ENCODE measurements at places on chromosomes 4 and X.
A peak's percentile ranks its signal among the peaks of the same experiment; 100 is the strongest.

DNA sequence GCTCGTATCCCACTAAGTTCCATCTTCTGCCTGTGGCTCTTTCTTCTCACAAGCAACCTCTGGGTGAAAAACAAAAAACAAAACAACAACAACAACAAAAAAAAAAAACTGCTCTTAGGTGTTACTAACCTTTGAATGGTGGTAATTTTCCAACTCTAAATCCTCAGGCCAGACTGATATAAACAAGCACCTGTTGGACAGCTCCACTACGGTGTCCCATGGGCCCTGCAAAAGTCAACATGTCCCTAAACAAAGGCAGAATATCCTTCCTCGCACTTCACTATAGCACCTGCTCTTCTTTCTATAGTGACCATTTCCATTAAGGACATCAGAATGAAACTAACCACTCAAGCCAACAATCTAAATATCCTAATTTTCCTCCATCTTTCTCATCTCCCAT is 54.6 kb upstream of the PARM1 start:
- no peak for DNase-seq

DNA sequence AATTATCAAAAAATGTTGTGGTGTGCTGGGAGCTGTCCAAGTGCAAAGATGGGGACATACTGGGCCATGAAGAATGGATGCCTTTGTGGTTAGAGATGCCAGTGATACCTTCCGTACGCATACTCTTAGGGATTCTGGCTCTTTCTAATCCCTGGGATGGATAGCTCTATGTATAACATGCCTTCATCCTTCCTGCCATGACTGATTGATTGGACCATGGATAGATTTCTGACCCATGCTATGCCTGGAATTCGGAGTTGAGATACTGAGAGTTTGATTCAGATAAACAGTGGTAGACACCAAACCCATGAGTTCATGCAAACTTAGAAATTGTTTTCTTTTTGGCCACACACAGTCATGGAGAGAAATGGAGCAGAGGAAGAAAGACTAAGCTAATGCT is 147.2 kb upstream of the WDFY3 start:
- no peak for DNase-seq

GRCh38 chrX:100083211-100083610 is 326.9 kb downstream of the PCDH19 start:
- DNase-seq: no peak

- DNase-seq: no peak
These were observed 446.2 kb downstream of the FAT4 start for GRCh38 chr4:125760956-125761355.

DNA sequence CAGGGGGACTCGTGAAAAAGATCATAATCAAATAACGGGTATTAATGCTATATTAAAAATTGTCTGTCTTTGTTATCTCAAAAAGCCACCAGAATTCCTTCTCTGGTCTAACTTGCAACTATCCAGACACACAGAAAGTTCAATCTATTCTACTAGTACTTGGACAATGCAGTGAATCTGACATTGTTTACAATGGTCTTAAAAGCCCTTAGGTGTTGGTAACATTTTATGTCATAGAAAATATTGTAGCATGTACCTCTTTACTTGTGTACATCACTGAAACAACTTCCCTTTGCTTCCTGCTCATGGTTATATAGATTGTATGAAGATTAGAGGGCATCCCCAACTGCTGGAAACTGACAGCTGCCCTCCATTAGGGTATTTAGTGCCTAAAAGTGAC is 71.1 kb upstream of the PPP3CA start:
- DNase-seq: no peak

- no peak for DNase-seq
These were observed 40.9 kb upstream of the NYX start for GRCh38 chrX:41406201-41406600.

- no peak for DNase-seq
These were observed 65.6 kb downstream of the BANK1 start for GRCh38 chr4:101856149-101856548.

DNA sequence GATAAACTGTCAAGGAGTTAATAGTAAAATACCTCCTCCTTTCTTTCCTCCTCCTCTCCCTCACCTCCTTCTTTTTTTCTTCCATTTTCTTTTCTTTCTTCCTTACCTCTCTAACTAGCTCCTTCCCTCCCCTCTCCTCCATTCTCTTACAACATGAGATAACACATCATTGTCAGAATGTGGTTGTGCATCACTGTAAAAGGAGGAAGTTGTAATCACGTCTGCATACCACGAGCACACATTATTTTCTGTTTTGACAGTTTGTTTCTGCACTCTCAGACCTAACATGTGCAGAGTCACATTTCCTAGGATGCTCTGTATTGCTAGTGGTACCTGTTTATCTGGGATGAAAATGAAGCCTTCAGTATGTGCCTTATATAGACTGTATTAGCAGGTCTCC is 9.1 kb downstream of the SLIT2 start:
- no peak for DNase-seq

- DNase-seq: no peak
These were observed 65.0 kb downstream of the COQ2 start for GRCh38 chr4:83219344-83220331.

GRCh38 chr4:148814030-148814429 is 371.8 kb upstream of the NR3C2 start:
- DNase-seq: no peak

DNA sequence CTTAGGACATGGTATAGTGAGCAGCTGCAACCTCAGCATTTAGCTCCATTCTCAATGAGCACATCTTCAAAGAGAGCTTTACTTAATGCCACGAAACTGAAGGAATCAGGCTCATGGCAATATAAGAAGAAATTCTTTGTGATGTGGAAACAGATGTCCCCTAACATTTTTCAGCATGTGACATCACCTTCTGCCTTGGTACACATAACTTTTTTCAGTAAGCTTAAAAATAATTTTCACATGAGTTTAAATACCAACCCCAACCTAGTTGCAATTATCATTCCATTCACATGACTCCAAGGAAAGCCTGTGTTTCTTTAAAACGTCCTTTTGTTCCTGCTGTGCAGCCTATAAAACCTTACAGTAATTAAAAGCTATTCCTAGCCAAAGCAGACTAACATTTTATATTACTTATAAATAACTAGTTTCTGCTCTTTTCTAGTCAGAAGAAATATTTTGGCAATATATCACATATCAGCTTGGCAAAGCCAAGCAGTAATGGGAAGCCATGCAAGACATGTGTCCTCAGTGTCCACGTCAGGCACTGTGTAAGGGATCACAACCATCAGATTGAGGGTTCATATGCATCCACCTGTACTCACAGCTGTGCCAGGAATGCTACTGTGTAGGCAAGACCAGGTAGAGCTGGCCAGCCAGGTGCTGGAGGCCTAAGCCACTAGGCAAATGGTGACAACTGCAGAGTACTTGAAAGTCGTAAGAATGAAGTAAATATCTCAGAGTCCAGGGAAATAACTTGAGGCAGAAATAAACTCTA is 466.6 kb downstream of the INPP4B start:
- no peak for DNase-seq

DNA sequence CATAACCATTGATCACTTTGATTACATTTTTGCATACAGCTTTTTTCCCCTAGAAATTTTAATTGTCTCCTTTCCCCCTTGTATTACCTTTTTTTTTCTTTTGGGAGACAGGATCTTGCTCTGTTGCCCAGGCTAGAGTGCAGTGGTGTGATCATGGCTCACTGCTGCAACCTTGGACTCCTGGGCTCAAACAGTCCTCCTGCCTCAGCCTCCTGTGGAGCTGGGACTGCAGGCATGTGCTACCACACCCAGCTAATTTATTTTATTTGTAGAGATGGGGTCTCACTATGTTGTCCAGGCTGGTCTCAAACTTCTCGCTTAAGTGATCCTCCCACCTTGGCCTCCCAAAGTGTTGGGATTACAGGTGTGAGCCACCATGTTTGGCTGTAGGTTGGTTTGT is 47.0 kb downstream of the ZFX start:
- DNase-seq: no peak

- DNase-seq: no peak
These were observed 4.2 kb downstream of the PGM2 start for GRCh38 chr4:37830640-37831039.

DNA sequence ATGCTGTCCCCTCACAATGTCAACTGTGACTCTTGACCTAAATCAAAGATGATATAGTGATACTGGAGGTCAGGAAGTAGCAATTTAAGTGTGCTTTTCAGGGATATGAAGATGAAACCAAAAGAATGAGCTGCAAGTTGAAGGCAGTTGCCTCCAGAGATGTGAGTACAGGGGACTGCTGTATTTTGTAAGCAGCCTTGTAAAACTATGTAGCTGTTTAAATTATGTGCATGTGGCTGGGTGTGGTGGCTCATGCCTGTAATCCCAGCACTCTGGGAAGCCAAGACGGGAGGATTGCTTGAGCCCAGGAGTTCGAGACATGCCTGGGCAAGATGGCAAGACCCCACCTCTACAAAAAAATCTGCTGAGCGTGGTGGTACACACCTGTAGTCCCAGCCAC is 15.1 kb upstream of the TNIP2 start:
- DNase-seq: no peak

- DNase-seq: no peak
These were observed 162.5 kb upstream of the RASGEF1B start for GRCh38 chr4:81634165-81634564.

- DNase-seq: no peak
These were observed 61.2 kb downstream of the STK32B start for GRCh38 chr4:5112333-5113095.

- DNase-seq: no peak
These were observed 452.1 kb upstream of the RPS6KA3 start for GRCh38 chrX:20718592-20719380.

DNA sequence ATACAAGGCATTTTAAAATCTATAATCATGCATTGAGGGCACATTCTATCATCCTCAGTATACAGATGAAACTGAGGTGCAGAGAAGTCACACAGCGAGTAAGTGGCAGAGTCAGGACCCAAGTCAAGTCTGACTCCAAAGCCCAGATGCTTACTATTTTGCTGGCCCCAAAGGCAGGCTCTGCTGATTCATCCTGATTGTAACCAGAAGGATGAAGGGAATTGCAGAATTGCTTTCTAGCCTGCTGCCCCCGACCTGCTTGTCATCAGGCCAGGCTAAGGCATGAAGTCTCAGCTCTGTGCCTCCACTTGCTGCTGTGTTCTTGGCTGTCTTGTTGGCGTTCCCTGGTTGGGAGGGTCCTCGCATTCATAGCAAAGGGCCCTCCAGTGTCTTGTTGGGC is 62.7 kb downstream of the SLC9A6 start:
- DNase-seq: no peak

- no peak for DNase-seq
These were observed 116.4 kb downstream of the ZNF827 start for GRCh38 chr4:145822181-145822580.

GRCh38 chr4:92952426-92952825 is 648.7 kb downstream of the GRID2 start:
- DNase-seq: no peak

DNA sequence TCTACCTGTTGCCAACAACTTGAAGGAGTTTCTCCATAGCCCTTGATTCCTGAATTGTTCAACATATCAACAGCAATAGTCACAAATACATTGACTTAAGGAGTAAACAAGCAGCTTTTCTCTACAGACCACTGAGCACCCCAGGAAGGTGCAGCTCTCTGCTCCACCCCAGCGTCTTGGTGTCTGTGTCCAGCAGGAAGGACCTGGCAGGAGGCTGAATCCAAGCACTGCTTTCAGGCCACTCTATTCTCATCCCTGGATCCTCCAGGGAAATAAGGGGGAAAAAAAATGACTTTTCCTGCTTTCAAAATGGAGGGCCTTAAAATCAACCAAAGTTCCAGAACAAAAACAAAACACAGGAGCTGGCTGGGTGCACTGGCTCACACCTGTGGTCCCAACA is 160.3 kb upstream of the MAB21L2 start:
- DNase-seq: no peak

- peak; percentile 47 for DNase-seq
These were observed 60.8 kb downstream of the ZNF732 start for GRCh38 chr4:244471-244870.

DNA sequence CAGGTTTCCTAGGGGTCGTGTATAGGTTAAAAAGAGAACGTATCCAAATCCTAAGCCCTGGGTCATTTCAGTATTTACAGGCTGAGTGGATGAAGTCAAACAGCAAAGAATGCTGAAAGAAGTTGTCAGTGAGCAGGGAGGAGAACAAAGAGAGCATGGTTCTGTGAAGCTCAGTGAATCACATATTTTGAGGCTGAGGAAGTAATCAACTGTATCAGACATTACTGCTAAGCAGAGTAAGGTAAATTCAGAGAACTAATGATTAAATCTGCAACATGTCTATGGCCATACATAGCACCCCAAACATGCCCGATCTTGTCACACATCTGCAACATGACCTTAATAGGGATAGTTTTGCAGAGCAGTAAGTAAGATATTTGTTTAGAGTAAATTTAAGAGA is 1130.3 kb downstream of the RAPGEF2 start:
- DNase-seq: no peak

- no peak for DNase-seq
These were observed at the start of gene HEPH for GRCh38 chrX:66163849-66164411. Gene HEPH, plus strand, starts transcription at chrX:66164247. Its CDS starts 6,324 bp downstream, at chrX:66170571.

DNA sequence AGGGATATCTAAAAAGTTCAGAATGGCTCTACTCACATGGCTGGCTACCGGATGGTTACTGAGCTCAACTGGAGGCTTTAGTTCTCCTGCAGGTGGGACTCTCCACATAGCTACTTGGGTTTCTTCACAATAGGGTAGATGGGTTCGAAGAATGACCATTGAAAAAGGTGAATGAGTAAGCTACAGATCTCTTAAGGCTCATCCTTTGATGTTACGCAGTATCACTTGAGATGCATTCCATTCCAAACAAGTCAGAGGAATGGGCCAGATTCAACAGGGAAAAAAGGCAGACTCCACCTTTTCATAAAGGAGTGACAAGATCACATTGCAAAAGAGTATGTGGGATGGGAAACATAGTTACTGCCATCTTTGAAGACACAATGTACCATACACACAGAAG is 52.6 kb downstream of the DDX53 start:
- DNase-seq: no peak

DNA sequence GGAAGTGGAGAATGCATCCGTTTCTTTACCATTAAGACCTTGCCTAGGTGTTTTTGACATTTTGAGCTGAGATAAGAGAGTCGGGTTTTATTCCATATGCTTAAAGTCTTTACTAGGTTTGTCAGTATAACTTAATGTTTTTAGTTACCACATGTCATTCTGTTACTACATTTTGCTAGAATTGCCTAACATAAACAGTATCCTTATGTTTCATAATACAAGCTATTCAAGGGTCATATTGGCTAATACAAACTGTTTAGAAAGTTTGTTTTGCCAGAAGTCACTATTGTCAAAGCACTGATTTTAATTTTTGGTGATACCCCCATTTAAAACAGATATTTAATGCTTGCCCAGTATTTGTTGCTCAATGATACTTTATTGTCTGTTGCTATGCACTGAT is 427.7 kb upstream of the MAGEB2 start:
- DNase-seq: no peak

DNA sequence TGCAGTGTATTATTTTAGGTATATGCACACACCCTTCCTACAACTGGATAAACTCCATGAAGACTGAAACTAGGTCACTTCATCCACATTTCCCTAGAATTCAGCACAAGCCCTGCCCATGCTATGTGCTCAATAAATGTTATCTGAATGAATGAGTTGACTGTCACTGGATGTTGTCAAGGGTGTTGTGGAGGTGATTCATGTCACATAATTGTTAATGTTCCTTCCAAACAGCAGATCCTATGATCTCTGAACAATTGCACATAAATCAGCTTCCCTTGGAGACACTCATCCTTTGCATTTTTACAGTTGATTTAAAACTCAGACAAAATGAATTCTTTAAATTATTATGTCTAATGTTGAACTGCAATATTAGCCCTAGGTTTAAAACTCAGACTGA is 154.7 kb downstream of the TSPAN5 start:
- DNase-seq: no peak
